Kidney glomerular epithelial cell (primary cell): ENCODE measurements at places on chromosomes 16 and 17.

GRCh38 chr17:59002126-59002525 is 104.6 kb downstream of the TRIM37 start:
- no peak for DNase-seq

DNA sequence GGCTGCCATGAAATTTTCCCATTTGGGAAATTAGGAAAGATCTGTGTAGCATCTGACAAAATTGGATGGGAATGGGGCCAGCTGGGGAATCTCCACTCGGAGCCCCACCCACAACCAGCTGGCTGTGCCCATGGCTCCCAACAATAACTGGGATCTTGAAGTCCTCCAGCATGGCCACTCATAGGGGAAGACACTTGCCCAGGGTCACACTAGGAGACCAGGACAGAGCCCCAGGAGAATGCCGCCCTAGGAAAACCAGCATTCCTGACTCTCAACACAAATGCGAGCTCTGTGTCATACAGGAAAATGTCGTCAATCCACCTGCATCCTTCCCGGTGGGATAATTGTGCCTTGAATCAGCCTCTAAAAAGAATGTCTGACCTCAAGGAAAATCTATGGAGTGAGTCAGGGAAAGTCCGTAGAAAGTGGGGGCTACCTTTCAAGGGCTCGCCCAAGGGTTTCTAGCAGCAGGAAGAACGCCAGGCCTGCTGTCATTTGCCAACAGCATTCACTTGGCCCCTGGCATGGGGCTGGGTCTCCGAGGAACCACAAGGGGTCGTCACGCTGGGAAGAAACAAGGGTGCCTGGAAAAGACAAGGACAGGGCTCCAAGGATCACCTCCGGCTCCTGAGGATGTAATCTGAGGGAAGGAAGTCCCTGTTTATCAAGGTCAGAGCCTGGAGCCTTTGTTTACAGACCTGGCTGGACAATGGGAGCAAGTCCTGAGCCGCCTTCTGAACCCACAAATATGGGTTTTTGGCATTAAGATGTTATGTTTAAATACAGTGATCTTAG is 15.9 kb downstream of the CDH5 start:
- peak; percentile 94 for DNase-seq

DNA sequence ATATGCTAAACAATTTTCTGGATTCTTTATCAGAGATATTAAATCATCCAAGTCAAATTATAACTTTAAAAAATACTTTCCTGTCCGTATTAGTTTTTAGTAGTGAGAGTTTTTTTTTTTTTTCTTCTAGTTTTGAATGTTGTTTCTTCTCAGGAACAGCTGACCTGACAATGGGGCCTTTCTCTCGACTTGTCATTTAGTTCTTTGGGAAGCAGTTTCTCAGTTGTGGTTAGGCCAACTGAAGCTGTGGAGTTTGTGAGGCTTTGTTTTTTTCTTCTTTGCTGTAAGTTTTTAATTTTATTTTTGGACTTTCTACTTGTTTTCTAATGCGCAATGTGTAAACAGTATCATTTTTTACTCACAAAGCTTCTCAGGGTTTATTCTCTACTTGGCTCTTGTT is 140.8 kb downstream of the FTO start:
- DNase-seq = no peak

- DNase-seq = no peak
Measured at GRCh38 chr17:8012996-8013640, 10.7 kb downstream of the GUCY2D start.

DNA sequence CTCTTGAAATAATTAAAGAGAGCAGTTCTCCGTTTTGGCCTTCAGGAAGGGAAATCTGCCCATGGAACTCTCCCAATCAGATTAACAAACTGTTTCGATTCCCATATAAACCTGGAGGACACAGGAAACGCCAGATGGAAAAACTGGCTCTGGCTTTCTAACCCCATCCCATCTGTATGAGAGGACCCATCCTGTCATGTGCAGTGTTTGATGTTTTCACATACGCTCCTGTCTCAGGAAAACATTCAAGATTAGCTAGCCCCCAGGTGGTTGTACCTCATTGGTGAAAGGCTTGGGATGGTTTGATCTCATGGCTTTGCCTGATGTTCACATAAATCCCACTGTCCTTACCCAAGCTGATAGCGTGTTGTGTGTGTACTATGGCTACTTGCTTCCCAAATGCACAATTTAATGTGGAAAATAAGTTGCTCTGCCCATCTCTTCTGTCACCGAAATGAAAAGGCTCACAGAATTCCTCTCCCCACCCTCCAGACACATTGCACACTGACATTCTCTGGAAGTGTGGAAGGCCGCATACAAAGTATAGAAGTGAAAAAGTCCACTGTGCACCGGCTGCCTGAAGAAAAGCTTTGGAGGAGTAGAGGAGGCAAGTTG is 18.2 kb upstream of the ERN1 start:
- DNase-seq = no peak

GRCh38 chr17:68319410-68320162 is 28.3 kb downstream of the ARSG start:
- DNase-seq = no peak

DNA sequence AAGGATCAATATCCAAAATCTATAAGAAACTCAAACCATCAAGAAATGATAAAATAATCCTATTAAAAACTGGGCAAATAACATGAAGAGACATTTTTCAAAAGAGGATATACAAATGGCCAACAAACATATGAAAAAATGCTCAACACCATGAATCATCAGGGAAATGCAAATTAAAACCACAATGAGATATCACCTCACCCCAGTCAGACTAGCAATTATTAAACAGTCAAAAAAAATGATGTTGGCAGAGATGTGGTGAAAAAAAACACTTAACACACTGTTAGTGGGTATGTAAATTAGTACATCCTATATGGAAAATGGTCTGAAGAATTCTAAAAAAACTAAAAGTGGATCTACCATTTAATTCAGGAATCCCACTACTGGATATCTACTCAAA is 379.0 kb upstream of the SOX9 start:
- peak; percentile 2 for DNase-seq

DNA sequence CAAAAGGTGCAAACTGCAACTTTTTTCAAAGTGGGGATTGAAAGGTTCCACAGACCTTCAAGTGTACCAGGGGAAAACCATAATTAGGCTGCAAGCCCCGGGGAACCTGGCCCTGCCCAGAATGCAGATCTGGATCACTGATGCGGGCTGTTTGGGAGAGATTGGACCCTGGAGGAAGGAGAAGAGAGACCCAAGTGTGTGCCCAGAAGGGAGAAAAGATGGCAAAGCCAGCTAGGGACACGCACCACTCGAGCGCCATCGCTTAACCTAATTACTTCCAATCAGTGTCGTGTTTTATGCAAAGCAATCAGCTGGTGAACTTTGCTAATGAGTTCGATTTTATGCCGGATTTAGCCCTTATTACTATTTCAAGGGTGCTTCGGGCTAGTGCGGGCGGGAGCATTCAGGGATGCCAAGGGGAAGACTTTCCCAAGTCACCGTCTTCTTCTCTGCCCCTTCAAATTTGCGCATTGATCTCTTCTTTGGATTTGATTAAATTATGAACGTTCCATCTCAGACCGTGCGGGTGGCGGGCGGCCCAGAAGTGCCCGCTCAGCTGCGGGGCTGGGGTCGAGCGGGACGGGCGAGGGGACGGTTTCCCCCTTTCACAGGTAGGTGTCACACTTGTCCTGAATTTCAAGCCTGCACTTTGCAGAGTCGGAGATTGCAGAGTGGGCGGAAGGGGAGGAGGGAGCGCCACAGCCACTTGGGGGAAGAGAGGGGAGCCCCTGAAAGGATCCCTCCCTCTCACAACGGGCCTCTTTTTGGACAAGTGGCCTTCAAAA is 4.0 kb downstream of the IRX5 start:
- DNase-seq = no peak

DNA sequence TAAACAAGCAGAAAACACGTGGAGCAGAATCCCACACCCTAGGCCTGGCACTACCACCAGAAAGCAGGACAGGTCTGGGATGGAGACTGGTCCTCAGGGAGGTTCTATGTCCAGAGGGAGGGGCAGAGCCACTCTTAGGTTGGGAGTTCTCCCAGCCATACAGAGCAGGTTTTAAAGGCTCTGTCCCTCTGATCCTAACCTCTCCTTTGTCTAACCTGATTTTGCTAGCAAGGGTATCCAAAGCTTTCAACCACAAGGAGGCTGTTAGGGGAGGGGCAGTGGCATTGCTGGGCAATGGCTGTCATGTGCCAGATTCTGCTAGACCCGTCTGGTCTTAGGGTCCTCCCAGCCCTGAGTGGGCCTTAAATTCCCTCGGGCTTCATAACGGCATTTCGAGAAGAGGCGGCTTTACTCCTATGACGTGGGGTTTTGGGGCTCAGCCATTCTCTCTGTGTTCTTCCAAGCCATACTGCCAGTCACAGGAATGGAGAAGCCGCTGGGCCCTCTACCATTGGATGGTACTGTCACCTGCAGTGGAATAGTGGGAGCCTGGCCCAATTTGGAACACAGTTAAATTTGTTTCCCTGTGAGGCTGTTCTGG is 5.7 kb downstream of the TPPP3 start:
- no peak for DNase-seq

DNA sequence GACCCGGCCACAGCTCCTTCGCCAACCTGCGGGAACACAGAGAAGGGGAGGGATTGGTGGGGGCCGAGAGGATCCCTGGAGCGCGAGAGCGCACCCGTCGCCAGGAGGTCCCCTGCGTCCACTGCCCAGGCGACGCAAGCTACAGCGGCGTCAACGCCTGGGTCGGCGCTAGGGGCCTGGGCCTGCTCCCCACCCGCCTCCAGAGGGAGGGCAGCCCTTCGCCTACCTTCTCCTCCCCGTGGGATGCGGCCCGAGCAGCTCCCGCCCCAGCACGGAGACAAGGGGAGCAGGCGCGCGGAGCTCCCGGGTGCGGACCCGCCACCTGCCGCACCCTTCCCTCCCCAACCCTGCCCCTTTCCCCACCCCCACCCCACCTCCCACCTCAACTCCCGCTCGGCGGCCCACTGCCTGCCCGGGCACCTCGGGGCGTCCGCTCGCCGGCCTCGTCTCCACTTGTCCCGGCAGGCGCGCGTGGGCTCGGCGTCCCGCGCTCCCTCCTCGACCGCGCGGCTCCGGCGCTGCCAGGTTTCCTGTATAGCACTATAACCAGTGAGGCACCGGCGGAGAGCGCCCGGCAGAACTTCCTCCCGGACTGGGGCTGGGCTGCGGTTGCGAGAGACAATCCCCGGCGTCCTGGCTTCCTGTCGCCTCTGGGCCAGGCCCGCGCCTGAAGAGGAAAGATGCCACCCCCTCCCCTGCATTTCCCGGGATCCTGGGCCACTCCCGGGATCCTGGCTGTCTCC is 119.1 kb upstream of the SMURF2 start:
- no peak for DNase-seq

DNA sequence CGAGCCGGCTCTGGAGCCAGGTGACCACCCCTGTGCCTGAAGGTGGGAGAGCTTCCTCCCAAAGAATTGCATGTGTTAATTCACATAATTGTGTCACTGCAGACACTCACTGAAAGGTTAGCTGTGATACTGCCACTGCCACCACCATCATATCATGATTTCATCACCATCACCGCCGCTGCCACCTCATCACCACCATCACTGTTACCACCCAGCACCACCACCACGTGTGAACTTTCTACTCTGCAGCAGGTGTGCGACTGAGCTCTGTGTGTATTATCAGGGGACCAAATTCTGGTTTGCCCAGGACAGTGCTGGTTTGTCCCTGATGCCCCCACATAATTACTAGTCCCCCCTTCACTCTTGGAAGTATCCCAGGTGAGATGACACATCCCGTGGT is 15.2 kb downstream of the BCAR1 start:
- no peak for DNase-seq

- DNase-seq = no peak
Measured at GRCh38 chr16:57285379-57285778, 907 bp upstream of the PLLP start.

GRCh38 chr16:56340864-56341365 is 84.4 kb downstream of the AMFR start:
- DNase-seq = no peak

DNA sequence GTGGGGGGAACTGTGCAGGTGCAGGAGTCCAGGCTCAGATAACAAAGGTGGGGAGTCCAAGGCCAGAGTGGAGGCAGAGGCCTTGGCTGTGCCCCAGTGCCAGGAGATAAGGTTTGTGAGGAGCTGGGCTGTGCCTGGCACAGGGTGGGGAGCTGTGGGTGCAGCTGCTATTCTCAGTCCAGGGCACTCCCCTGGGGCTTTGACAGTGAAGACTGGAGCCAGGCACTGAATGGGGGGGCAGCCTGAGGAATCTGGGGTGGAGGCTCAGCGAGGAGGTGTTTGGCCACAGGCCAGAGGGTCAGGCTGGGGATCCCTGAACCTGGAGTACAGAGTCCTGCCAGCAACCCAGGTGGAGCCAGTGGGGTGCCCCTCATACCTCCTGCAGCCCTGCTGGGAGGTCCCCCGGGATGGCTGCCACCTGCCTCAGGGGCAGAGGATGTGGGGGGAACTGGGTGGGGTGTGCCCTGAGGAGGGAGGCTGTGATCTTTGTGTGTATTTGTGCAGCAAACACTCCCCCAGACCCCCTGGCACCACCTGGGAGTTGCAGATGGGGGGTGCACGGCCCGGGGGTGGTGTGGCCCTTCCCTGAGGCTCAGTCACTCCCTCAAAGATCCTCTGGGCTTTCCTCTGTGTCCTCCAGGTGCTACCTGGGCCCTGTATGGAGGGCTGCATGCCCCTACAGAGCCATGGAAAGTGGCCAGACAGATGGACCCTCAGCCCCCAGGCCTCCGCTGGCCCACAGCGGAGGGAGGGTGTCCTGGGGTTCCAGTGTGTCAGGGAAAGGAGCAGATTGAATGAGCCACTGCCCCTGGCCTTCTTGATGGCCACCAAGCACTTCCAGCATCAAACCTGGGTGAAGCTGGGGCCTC is 44.5 kb upstream of the SMPD3 start:
- DNase-seq = peak; percentile 14

DNA sequence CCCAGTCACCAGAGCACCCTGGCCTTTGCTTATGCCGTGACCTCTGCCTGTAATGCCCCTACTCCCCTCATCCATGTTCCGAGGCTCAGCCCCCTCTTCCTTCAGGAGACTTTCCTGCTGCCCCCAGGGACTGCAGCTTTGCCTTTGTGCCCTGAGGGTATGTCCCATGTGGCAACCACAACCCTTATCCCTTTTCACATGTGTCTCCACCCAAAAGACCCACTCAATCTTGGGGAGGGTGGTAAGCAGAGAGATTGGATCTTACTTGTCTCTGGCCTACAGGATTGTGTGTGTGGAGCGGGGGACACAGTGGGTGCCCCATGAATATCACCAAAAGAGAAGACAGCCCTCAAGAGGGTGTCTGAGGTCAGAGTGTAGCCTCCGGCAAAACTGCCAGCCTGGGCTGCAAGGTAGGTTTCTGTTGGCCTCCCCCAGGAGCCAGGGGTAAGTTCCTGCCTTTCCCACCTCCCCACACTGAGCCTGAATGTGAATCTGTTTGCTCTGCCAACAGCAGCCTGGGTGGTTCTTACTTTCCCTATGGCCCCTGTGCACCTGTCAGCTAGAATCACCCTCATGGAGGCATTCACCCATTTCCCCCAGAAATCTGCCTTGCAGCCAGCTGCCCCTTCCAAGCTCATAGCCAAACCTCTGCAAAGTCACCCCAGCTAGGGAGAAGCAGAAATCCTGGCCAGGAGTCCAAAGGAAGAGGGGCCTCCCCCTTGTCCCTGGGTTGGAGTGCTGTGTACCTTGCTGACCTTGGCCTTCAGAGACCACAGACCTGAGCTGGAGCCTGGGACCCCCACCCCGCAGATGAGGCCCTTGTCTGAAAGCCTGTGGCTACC is 11.5 kb upstream of the C17orf113 start:
- no peak for DNase-seq

GRCh38 chr17:81291662-81292061 is 3.4 kb downstream of the SLC38A10 start:
- peak; percentile 26 for DNase-seq

- DNase-seq = peak; percentile 50
Measured at GRCh38 chr16:82995924-82996441, 369.2 kb downstream of the CDH13 start.

GRCh38 chr17:27009087-27009486 is 284.8 kb upstream of the WSB1 start:
- DNase-seq = no peak
